Activated CD8-positive, alpha-beta memory T cell treated with anti-CD3 and anti-CD28 coated beads, Interleukin-2, amount 10 ng/mL, durations not matched to agents 7 days and 5 days (primary cell): ENCODE measurements at places on chromosomes 3 and 15. TPM values are rescaled to one million over a fixed set of nuclear protein-coding genes. Genes with fewer than 3 reads are reported as not detected.

Gene ELL3
- total RNA-seq = 1.0 TPM

Gene TRPM1
- 0.06 TPM for total RNA-seq

Gene THRB
- not detected for total RNA-seq

Gene GPR149
- total RNA-seq = not detected

Gene ROPN1
- total RNA-seq = not detected

Gene LIPC
- total RNA-seq = 5.3 TPM

Gene AADACL2
- total RNA-seq = not detected

Gene PPM1L
- total RNA-seq = 8.3 TPM

Gene LRRC31
- not detected for total RNA-seq

Gene RASA2
- 54.8 TPM for total RNA-seq

Gene LIPH
- not detected for total RNA-seq

Gene ZPLD1
- total RNA-seq = not detected

Gene FBXW12
- not detected for total RNA-seq

Gene CFAP100
- total RNA-seq = not detected

Gene LPCAT4
- 126 TPM for total RNA-seq

Gene GOLGA8M
- total RNA-seq = 4.4 TPM

Gene NRG4
- total RNA-seq = not detected

Gene WDR93
- not detected for total RNA-seq

Gene DPPA2
- not detected for total RNA-seq

Gene ASB14
- total RNA-seq = not detected

Gene SLC12A1
- total RNA-seq = not detected

Gene TGM4
- total RNA-seq = not detected

Gene PFN2
- total RNA-seq = 1.1 TPM

Gene PSMD2
- 193 TPM for total RNA-seq

Gene GHSR
- total RNA-seq = not detected
